ENCODE measurements at places on chromosomes 7 and 10. TPM values are rescaled to one million over a fixed set of nuclear protein-coding genes. Genes with fewer than 3 reads are reported as not detected.

ANKRD61 gene
- 0.19 TPM for total RNA-seq

CTAGE8 gene
- 1.9 TPM for total RNA-seq

SAMD9L gene
- total RNA-seq = 27.8 TPM

RFC2 gene
- 123 TPM for total RNA-seq

TRIM74 gene
- 0.66 TPM for total RNA-seq

TSPAN14 gene
- 37.6 TPM for total RNA-seq

CHAT gene
- not detected for total RNA-seq
